ENCODE measurements at places on chromosomes 12 and 14. TPM values are rescaled to one million over a fixed set of nuclear protein-coding genes. Genes with fewer than 3 reads are reported as not detected.
A peak's percentile ranks its signal among the peaks of the same experiment; 100 is the strongest.

Gene GALNT6
- total RNA-seq, result 1.3 TPM

DNA sequence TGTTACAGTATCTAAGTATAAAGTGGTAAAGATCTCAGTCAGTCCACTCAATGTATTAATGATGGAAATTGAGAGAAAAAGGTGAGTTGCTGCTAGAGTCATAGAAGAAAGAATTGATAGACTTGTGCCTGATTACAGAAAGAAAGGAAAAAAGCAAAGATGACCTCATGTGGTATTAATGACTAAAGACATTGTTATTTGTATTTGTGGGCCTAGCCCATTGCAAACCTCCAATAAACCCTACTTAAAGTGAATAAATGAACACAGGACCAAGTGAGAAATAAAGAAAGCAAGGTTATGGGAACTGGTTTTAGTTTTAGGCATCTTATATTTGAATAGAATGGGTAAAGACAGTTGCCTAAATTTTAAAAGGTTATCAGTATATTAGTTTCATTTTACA is 105.5 kb downstream of the SYT1 start:
- DNase-seq, result no peak

- no peak for DNase-seq
These were observed 40.4 kb downstream of the AACS start for GRCh38 chr12:125105600-125105999.

GRCh38 chr12:9332564-9332963 is 124.4 kb upstream of the PZP start:
- DNase-seq, result no peak

Gene NIN
- total RNA-seq, result 86.1 TPM

Gene HIGD1C
- not detected for total RNA-seq

- peak; percentile 13 for DNase-seq
These were observed at the start of gene RNASE8 for GRCh38 chr14:21057803-21058675. RNASE8 (plus strand) TSS chr14:21057822; CDS start chr14:21057893, 71 bp downstream.

DNA sequence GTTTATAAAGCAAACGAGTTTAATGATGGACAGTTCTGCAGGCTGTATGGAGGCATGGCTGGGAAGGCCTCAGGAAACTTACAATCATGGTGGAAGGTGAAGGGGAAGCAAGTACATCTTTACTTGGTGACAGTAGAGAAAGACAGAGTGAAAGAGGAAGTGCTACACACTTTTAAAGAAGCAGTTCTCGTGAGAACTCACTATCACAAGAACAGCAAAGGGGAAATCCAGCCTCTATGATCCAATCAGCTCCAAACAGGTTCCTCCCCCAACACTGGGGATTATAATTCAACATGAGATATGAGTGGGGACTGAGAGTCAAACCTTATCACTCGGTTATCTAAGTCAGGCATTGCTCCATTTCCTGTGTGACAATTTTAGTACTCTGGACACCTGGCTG is 189.9 kb upstream of the CNTN1 start:
- DNase-seq, result no peak

DNA sequence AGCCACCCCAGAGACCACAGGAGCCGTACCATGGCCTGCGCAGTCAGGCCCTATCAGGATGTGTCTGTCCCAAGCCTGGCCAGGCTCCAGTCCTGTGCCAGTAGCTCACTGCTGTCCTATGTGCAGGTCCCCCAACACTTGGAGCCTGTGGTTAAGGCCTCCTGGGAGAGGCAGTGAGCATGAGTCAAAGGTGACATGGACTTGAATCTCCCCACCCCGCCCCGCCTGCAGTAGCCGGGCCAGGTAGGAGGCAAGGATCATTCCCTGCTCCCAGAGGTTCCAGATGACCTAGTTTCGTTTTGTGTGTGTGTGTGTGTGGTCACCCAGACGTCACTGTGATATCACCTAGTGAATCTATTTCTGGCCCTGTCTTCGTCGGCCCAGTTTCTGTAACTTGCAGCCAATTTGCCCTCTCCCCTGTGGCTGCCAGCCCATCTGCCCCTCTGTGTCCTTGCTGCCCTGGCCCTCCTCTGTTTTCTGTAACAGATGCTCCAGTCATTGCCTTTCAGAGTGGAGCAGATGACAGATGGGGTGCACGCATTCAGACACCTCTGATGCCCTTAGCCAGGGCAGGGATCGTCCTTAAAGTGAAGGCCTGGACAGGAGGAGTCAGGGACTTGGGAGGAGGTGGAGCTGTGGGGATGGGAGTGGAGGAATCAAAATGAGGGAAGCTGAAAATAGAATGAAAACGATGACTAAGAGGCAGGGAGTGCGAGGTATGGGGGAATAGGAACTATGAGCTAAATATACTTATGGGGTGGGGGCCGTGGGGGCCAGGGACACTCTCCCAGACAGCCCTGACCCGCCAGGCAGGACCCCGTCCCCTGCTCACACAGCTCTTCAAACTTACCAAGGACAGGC is 37.4 kb downstream of the SLC6A12 start:
- DNase-seq, result no peak

Gene SUPT16H
- total RNA-seq, result 84.3 TPM

- no peak for DNase-seq
These were observed 37.2 kb downstream of the ATF7IP start for GRCh38 chr12:14402697-14403096.

DNA sequence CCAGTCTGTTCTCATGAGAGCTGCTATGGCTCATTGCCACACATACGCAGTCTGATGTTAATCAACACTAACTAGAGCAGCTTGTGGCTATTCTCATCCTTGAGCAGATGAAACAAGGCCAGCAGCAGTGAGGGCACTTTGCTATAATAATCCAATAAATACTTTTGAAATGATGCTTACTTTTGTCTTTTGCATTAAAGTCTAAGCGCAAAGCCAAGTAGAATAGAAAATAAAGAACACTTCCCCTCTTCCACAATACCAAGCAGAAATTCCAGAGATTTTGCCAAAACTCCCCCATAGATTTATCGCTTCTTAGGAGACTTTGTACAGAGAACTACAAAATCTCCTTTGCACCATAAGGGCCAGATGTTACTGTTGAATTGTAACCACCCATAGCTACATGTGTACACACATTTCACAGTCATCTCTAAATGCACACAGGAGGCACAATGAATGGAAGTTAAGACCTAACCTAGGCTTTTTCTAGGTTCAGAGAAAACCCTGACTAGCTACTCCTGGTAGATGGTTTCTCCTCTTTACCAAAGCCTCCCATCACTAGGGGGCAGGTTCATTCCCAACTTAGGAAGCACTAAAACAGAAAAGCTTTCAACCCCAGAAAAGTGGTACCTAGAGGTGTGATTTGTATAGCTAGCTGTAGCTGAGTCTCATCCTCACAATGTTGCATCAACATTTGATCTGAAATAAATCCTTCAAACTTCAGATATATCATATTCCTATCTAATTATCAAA is 119.3 kb downstream of the HMGA2 start:
- peak; percentile 38 for DNase-seq

DNA sequence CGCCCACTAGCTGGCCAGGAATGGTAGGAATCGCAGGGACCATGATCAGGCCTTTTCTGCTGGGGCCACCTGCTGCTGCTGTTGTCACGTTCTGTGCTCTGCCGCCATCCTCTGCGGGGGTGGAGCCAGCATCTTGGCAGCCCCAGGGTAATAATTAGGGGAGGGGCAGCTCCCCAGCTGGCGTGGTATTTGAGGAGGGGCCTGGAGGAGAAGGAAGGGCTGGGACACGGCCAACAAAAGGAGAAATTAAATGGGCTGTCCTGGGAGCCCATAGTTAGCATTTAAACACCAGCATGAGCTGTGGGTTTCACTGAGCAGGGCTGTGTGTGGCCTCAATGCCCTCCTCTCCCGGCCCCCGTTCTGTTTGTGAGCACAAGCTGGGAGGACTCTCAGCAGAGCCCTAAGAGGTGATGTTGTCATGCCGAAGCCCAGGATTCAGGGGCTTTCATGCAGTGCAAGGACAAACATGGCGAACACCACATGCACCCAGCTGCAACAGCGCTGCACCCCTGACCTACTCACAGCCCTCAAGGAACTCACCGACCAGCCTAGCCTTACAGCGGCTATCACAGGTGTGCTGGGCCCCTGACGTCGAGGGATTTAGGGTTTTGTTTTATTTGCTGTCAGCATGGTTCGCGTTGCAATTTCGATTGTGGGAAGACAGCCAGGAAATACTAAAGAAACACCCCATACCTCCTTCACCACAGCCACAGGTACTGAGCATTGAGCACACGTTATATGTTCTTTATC is 324.3 kb downstream of the CACNA1C start:
- no peak for DNase-seq

DNA sequence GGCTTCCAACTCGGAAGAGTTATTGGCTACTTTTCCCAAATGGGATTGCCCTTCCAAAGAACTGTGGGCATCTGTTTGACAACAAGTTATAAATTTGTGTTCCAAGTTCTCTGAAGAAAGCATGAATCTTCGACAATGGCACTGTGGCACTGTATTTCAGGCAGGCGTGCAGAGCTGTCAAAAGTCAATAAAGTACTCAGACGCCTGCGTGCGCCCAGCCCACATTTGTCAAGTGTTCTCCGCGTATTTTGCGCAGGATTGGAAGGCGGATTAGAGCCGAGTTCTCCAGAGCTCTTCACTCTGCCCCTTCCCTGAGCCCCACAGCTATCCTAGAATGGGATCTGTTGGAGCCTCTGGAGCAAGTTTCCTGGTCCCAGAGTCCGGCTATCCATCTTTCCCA is 103.2 kb downstream of the SLC25A47 start:
- no peak for DNase-seq

DNA sequence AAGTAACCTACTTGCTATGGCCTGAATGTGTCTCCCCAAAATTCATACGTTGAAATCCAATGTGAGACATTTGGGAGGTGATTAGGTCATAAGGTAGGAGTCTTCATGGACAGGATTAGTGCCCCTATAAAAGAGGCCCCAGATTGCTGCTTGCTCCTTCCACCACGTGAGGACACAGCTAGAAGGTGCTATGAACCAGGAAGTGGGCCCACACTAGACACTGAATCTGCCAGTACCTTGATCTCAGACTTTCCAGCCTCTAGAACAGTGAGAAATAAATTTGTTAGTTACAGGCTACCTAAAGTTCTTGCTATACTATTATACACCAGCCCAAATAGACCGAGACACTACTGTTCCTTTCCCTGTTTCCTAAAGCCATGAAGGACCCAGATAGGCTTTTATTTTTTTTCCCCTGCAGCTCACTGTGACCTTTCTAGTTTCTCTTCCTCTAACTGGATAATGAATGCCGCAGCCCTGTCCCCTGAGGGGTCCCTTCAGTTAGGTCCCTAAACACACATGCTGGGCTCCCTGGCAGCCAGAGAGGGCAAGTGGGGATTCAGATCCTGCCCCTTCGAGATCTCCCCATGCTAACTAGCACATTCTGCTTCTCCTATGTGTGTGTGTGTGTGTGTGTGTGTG is 19.3 kb downstream of the SLC25A3 start:
- no peak for DNase-seq

DNA sequence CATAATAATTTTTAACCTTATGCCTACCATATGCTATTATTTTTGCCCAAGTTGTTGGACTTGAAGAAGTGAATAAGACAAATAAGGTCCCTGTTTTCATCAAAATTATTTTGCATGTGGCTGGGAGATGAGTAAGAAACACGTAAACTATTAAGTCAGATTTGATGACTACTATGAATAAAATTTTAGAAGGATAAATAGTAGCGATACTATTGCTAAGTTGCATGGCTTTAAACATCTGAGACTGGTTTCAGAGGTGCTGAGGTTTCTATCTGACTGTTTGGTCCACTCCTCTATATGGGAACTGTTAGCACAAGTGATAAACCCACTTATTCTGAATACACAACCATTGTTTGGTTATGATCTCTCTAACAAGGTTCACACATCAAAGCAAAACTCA is 674.3 kb upstream of the MDGA2 start:
- no peak for DNase-seq

Gene SRRM4
- total RNA-seq, result not detected

Gene TMTC1
- total RNA-seq, result 12.7 TPM

GRCh38 chr12:95538656-95539055 is 12.6 kb downstream of the USP44 start:
- DNase-seq, result no peak

DNA sequence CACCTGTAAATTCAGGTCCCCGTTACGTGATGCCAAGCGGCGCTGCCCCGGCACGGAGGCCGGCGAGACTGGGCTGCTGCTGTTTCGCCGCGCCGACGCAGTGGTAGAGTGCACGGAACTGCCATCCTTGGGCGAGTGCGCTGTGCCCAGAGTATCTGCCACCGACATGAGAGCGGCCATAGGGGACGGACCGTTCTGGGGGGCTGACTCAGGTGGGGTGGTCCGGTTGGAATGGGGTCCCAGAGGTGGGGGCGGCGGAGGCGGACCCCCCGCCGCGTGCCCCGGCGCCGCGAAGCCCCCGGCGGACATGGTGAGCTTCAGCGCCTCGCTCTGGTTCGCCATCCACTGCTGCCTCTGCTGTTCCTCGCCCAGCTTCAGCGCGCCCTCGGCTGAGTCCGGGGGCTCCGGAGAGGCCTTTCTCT is 2.8 kb downstream of the IRF2BPL start:
- no peak for DNase-seq
